ENCODE measurements at places on chromosomes 7 and 10.

- no peak for DNase-seq
Measured at GRCh38 chr7:47938574-47939165, 9.6 kb downstream of the PKD1L1 start.

- DNase-seq = no peak
Measured at GRCh38 chr10:129498680-129499079, 31.6 kb downstream of the MGMT start.

DNA sequence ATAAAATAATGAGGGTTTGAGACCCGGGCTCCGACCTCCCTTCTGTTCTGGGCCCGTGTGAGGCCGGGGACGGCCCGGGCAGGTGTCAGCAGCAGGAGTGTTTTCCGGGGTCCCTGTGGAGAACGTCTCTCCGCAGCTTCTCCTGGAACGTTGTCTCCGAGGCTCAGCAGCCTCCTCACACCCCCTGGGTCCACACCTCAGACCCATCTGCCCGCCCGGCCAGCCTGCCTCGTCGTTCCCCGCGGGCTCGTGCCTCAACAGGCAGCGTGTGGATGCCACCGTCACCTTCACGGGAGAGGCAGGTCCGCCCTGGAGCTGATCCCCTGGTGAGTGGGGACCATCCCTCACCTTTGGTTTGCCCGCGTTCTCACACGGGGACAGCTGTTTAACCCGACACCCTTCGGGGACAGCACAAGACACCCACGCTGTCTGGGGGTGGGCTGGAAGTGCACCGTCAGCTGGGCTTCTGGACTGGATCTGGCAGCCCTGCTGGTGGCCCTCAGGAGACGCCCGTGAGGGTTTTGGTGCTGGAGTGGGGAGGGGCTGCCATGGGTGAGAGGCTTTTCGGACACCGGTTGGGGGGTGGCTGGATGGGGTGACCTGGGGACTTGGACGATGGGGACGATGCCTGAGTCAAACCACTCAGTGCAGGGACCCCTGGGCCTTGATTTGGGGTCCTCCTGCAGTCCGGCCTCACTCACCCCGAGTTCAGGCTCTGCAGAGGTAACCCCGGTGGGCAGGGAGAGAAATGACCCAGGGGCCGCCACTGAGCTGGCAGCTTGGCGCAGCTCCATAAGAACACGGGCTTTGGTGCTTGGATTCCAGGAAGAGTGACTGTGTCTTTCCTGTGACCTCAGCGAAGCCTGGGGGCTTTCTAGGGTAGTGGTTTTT lies 131.7 kb downstream of the DNAJB6 start:
- DNase-seq = no peak

DNA sequence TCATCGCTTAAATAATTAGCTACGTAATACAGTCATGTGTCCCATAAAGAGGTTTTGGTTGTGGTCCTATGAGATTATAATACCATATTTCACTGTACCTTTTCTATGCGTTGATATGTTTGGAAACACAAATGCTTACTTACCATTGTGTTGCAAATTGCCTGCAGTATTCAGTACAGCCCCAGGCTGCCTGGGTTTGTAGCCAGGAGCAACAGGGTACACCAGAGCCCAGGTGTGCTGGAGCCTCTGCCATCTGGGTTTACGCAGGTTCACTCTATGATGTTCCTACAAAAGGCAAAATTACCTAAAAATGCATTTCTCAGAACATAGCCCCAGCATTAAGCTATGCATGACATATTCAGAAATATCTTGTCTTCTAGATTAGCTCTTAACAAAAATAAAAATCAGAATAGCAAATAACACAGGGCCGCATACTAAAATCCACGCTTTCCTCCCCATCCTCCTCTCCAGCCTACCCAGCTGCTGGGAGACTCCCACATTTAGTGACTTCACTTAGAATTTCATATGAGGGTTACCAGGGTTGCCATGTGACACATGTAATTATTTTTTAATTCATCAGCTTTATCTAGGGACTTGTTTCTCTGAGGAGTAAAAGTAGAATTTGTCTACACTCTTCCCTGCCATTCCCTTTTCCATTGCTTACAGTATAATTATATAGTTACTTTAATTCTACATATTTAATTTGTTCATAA lies 559.0 kb upstream of the ADARB2 start:
- no peak for DNase-seq

GRCh38 chr10:72323771-72324191 lies 30.9 kb downstream of the DNAJB12 start:
- no peak for DNase-seq
